Calu3 (cell line): ENCODE measurements at places on chromosomes 7 and 10. TPM values are rescaled to one million over a fixed set of nuclear protein-coding genes. Genes with fewer than 3 reads are reported as not detected.

GRCh38 chr10:15251791-15252380 is 83.4 kb upstream of the NMT2 start:
- H3K27ac ChIP-seq = no peak overlapping the region
- H3K4me3 ChIP-seq = no peak overlapping the region
- H3K27me3 ChIP-seq = peaks cover 55% of the 10 kb centered on the region
- H3K4me1 ChIP-seq = no peaks in the 10 kb centered on the region
- H3K36me3 ChIP-seq = no peaks in the 10 kb centered on the region

DGKI gene
- not detected in 2 replicates for total RNA-seq

LRRC18 gene
- not detected in 2 replicates for total RNA-seq

LIPK gene
- total RNA-seq = not detected in 2 replicates
